ENCODE measurements at places on chromosomes 3 and 15.

DNA sequence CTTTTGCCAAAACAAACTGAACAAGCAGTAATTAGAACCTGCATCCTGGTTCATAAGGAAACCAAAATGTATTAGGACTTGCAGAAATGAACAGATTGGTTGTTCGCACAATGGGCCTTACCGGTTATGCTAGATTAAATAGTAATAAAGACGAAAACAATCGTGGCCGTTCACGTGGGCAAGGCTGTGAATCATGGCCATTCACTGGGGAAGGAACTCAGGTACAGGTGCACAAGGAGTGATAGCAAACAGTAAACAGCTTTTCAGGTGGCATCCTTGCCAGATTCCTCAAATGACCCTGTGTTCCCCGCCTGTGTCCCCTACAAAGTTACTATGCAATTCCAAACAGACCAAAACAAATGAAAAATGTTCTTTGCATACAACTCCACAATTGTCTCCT lies 8.2 kb downstream of the LRIG1 start:
- DNase-seq = no peak

GRCh38 chr15:78837543-78837942 lies 26.3 kb upstream of the ADAMTS7 start:
- no peak for DNase-seq

- DNase-seq = no peak
Measured at GRCh38 chr15:57735431-57735830, 28.9 kb downstream of the POLR2M start.

DNA sequence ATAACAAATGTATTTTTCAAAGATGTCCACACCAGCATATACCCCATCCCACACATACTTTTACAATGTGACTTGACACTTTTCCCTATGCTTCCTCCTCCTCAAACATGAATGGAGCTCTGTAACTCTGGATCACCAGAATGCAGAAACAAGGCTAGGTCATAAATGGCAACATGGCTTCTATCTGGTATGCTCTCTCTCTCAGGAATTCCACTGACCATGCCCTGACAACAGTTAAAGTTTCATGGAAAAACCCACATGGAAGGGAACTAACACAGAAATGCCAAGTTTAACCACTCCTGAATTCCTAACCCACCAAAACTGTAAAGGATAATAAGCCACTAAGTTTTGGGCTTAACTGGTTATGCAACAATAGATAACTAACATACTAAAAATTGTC lies 19.9 kb downstream of the MYO9A start:
- no peak for DNase-seq

DNA sequence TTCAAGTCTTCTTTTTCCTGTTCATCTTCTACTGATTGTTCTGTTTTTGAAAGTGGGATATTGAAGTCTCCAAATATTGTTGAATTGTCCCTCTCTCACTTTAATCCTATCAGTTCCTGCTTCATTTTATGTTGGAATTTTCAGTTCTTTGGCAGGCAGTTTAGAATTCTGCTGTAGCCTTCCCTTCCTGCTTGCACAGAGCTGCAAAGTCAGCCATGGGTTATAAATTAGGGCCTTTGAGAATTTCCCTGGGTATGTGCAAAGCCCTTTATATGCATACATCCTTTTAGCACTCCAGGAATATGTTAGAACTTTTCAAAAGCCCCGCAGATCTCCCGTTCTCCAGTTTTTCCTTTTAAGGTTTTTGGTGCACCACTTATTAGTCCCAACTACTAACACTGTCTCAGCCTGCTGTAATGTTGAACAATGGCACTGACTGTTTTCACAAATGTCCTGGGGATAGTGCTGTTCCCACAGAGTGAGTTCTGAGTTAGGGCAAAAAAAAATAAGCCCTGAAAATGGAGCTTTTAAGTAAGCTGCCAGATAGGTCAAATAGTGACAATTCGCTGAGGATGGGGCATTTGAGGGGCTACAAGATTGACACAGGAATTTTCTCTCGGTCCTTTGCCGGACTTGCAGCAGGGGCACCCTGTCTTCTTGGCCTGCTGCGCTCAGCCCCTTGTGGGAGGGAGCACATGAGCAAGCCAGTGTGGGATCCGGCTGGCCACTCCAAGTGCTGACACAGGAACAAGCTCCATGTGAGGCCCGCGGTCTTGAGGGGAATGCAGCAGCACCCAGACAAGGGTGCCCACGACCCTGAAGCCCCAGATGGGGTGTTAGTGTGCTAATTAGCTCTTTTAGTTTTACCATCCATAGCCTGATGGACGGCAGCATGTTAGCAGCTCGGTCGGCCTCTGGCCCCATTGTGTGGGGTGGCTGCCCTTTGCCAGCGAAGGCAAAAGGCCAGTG lies 96.0 kb downstream of the VPS8 start:
- no peak for DNase-seq

DNA sequence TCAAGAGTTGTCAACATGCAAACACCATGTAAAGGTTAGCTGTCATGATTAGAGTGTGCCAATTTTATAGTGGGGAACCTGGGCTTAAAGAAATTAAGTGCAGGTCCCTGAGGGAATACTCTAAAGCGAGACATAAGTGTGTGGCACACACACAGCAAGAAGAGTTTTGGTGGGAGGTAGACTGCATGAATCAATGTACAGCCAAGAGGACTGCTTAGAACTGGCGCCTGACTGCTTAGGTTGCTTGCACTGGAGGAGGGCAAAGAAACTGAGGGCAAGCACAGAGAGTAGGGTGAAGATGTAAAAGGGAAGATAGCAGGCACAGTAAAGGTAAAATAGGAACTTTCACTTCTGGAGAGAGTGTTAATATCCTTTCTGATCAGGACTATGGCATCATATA lies 184.9 kb downstream of the SOX2 start:
- DNase-seq = no peak

DNA sequence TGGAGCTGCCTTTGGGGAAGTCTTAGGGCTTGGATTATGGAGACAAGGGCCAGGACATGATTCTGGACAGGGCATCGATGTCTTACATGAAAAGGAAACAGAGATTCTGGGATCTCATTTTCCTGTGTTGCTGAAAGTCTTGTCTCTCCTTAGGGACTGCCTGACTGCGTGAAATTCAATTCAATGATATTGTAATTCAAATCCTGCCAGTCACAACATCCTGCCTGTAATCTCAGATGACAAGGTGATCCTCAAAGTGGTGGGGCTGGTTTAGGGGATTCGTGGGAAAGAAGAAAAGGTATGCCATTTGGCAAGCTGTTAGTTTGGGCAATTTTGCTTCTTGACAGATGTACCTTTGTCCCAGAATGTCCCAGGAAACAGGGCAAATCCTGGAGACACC lies 129.1 kb downstream of the KBTBD8 start:
- DNase-seq = no peak

DNA sequence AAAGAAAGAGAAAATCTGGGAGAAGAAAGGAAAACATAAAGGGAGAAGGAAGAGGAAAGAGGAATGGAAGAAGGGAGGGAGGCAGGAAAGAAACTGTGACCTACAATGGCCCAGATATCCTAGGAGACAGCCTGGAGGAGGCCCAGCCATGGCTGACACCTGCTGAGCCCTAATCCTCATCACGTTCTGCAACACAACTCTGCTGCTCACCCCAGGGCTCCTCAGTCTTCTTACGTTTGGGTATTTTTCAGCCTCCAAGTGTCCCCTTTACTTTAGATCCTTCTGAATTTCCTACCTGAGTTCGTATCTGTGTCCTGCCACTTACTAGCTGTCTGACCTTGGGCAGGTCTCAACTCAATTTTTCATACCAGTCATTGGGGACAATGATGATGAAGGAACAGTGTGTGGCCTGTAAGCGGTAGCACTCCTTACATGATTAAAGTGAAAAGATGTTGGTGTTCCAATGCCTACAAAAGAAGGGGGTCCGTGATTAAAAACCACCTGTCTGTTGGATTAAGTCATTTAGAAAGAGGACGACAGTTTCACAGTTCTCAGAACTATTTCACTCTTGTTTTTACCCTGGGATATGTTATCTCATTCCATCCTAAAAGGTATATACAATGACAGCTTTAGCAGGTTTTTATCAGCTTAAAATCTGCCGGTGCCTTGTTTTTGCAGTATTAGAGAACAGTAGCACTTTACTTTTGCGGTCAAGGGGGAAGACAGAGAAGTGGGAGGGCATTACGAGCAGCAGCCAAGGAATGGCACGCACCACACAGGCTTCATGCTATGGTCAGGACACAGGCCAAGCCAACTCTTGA lies 47.4 kb downstream of the CCR4 start:
- no peak for DNase-seq

- DNase-seq = no peak
Measured at GRCh38 chr3:38349684-38350359, 3.2 kb downstream of the XYLB start.

DNA sequence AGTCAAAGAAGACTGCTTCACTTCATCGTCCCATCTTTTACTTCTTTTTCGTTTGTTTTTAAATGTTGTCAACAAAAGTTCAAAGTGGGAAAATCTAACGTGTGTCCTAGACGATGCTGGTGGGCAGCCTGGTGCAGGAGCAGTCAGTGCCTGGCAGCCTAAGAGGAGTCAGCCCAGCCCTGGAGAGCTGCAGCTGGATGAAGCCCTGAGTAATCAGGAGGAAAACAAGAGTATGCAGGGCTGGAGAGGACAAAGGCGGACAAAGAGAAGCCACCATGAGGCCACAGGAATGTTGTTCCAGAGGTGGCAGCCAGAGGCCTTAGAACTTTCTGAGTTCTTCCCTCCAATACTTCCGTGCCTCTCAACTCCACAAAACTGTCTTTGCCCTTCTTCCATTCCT lies 5.7 kb downstream of the ADAMTS17 start:
- no peak for DNase-seq

DNA sequence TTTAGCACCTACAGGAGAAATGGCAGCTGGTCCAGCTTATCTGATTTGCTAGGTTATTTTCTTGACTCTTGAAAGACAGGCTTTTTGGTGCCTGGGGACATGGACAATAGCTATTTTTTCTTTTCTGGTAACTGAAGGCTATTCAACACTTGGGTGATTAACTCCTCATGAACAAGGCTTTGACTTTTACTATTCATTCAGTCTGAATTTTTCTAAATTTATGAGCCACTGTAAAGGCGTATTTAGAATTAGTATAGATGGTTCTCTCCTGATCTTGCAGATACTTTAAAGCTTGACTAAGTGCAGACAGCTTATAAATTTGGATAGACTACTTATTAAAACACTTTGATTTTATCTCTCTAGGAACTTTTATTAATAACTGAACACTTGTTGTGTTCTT lies 18.4 kb upstream of the GFM1 start:
- DNase-seq = no peak

- DNase-seq = no peak
Measured at GRCh38 chr3:65268426-65268825, 580.6 kb upstream of the ADAMTS9 start.

- no peak for DNase-seq
Measured at GRCh38 chr3:17908399-17909191, 166.2 kb upstream of the TBC1D5 start.

- DNase-seq = no peak
Measured at GRCh38 chr3:8734908-8735307, 1.3 kb downstream of the CAV3 start.

DNA sequence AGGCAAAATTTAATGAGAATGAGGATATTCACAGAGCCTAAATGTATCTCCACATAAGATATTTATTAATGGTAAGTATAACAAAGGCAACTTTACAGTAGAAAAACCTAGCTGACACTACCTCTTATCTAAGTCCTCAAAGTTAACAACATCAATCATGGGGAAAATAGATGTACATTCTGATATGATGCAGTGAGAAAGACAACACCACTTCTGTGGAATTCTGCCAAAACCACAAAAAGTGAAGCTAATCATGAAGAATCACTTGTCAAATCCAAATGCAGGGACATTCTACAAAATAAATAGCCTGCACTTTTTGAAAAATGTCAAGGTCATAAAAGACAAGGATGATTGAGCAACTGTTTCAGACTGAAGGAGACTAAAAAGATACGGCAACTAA lies 27.5 kb upstream of the EOMES start:
- DNase-seq = no peak

- no peak for DNase-seq
Measured at GRCh38 chr3:151969026-151969642, 95.7 kb downstream of the SUCNR1 start.

GRCh38 chr15:90644952-90645725 lies 72.0 kb upstream of the BLM start:
- no peak for DNase-seq

- no peak for DNase-seq
Measured at GRCh38 chr15:42153874-42154211, 2.6 kb downstream of the PLA2G4F start.

DNA sequence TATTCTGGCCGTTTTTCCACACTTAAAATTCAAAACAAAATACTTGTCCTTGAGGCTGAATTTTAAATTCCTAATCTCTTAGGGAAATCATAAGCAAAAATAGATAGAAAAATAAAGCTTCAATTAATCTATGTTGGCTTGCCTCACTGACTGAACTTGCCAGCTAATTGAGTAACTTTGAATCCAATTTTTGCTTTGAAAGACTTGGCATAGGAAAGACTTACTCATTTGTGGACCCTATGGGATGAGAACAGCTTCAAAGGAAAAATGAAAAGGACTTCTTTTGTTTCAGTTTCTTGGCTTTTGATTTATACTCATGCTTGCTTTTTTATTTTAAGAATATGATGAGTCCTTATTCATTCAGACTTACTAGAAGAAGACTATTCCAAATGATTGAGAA lies 370.7 kb upstream of the RARB start:
- DNase-seq = no peak

DNA sequence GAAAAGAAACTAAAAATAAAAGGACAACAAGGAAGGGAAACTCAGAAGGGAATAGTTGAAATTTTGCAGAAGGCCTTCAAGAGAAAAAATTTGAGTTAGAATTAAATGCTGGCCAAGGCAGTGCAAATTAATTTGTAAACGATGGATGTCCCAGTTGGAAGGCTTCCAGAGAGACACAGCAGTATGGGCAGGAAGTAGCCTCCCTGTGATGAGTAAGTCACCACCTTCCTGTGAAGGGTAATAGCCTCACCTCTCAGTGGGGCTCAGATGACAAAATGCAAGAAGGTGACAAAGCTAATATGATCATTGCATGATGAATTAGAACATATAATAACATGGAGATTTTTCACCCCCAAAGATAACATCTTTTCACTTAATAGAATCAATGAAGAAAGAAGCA lies 27.3 kb upstream of the TMCO5A start:
- DNase-seq = no peak

DNA sequence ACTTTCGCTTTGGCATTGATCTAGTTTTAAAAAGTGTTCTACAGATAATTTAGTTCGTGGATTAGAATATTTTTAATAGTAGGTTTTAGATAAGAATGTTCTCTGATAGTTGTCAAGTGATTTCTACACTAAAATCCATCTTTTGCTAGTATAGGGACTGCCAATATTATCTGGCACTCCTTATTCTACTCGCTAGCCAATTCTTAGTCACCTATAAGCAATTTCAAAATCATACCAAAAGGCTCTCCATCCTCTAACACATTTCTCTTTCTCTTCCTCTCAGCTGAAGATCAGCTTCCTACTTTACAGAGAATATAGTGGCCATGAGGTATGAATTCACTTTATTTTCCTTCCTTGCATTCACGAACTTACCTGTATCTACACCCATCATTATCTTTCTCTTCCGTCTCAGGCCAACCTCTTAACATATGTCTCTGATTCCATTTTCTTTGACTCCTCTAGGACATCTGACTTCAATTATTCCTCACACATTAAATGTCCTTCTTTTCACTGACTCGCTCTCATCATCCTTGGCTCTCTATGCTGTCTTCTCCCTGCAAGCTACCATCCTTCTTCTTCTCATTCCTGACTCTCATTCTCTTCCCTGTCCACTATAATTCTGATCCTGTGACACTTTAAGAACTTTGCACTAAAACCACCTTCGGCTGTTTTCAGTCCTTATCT lies 35.5 kb downstream of the C3orf80 start:
- no peak for DNase-seq
